GM04503 (cell line): ENCODE measurements at places on chromosomes 3 and 15.

GRCh38 chr15:67013696-67014095 lies 51.7 kb upstream of the SMAD3 start:
- DNase-seq: no peak

GRCh38 chr15:91928675-91929074 lies 75.2 kb downstream of the SLCO3A1 start:
- no peak for DNase-seq

- no peak for DNase-seq
Measured at GRCh38 chr15:58285921-58286278, 145.9 kb upstream of the LIPC start.

DNA sequence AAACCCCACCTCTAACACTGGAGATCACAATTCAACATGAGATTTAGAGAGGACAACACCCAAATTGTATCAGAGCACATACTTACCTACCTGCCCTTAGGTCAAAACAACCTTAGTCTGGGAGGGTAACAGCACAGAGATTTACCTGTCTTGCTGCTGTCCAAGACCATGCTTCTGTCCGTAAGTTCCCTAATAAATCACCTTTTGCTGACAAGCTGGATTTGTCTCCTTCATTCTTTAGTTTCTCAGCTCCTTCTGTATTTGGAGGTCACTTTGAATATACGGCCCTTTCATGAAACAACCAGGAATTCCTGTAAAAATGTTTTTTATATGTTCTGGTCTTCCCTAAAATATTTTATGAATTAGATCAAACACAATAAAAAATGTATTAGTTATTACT lies 1.6 kb upstream of the ABHD5 start:
- DNase-seq: no peak

DNA sequence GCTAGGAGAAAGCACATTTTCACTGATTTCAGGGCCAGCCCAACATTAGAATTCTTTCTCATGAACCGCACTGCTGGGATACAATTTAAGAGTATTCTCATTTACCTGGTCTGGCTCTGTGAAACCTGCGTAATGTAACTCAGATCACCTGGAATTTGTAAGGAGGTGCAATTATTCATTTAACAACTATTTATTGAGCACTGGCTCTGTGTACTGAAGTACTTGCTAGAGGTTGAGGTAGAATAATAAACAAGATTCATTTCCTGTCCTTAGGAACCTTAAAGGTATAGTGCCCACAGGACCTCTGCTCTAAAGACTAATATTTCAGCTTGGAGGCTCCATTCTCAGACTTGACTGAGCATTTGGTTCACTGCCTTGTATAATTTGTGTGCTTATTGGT lies 242.2 kb upstream of the ZPLD1 start:
- no peak for DNase-seq
